K562 (cell line): ENCODE measurements at places on chromosomes 2 and 18. TPM values are rescaled to one million over a fixed set of nuclear protein-coding genes. Genes with fewer than 3 reads are reported as not detected.

- H3K27me3 ChIP-seq, result peaks cover 2% of the 10 kb centered on the region; the same call in 2 of the 3 replicates
- H3K4me1 ChIP-seq, result no peaks in the 10 kb centered on the region
- no peak for DNase-seq
- H3K4me3 ChIP-seq, result no peak overlapping the region
- no peaks in the 10 kb centered on the region for H3K36me3 ChIP-seq
Observed at GRCh38 chr2:109463236-109463635, 150.5 kb downstream of the SEPTIN10 start.

Gene KCNG3
- total RNA-seq, result not detected in 2 replicates

DNA sequence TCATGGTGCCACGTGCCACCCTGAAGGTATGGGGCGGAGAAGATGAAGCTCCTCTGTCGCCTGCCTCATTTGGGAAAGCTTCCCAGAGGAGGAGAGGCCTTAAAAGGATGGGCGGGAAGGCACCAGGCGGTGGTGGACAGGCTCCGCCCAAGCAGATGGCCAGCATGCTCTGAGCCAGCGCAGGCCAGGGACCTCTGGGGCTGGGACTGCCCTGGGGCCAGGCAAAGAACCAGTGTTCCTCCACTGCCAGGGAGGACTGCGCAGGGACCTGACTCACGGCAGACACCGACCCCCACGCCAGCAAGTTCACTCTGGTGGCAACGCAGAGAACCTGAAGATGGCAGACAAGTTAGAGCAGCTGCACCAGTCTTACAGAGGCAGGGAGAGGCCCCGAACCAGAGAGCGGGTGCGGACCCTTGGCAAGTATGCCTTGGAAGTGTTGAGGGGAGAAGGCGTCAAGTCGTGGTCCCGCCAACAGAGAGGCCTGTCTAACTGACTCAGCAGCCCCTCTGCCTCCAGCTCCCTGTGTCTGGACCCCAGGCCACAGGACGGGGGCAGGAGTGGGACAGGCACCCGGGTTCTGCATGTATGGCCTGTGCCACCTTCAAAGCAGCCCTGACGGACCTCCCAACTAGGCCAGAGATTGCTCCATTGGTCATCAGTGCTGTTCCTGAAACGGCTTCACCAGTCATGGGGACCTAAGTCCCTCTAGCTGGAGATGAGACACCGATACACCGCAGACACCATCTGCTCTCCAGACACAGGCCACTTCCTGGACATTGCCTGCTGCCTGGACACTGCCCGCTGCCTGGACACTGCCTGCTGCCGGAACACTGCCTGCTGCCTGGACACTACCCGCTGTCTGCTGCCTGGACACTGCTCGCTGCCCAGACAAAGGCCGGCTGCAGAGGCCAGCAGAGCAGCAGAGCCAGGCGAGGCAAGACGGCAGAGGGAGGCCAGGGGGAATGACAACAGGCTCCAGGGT is 124.7 kb downstream of the HDAC4 start:
- H3K27me3 ChIP-seq, result no peaks in the 10 kb centered on the region; the same call in 2 of the 3 replicates
- DNase-seq, result no peak
- H3K36me3 ChIP-seq, result 0 out of 3 replicates have a peak, but pooled peaks cover 2% of the 10 kb centered on the region
- peak overlapping the region; percentile 97 for H3K27ac ChIP-seq
- 0 out of 2 replicates have a peak overlapping the region, but pooled peaks have one; percentile 3 for H3K4me3 ChIP-seq

Gene SKOR2
- not detected in 2 replicates for total RNA-seq

Gene G6PC2
- total RNA-seq, result 0.13 TPM in 1 of 2 replicates, not detected in the other

Gene TXNDC2
- 2.0 and 3.8 TPM in 2 replicates for total RNA-seq

DNA sequence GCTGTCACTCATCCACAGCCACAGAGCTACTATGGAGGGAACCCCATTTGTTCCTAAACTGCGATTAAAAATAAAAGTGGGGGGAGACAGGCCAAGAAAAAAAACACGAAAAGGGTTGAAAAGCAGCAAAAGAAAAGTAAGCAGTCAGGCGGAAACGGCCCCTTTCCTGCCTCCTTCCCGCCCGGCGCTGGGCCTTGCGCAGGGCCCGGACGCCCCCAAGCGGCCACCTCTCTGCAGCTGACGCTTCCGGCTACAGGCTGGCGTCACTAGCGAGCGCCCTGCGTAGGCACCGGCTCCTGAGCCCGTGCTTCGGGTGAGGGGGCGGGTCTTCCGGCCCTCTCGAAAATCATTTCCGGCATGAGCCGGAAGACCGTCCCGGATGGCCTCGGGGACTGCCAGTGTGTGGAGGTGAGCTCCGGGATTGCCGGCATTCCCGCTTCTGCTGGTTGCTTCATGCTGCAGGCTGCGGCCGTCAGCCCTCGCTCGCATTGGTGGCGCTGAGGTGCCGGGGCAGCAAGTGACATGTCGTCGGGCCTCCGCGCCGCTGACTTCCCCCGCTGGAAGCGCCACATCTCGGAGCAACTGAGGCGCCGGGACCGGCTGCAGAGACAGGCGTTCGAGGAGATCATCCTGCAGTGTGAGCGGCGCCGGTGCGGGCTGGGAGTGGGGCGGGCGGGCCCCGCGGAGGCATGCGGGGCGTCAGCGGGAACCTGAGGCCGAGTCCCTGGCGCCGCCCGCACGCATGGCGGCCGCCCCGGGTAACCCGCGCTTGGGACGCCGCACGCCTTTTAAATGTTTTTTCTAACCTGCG is at the start of gene ATG16L1:
ATG16L1 (plus strand) TSS at position 368 of the 811 bp plus-strand sequence; CDS start at position 523, 155 bp downstream.
- peak; percentile 94 for DNase-seq
- no peaks in the 10 kb centered on the region for H3K4me1 ChIP-seq
- H3K27ac ChIP-seq, result peak within 1 kb of the TSS; percentile 79
- peak within 1 kb of the TSS; percentile 82 for H3K4me3 ChIP-seq
- H3K36me3 ChIP-seq, result peaks cover 31% of the 10 kb centered on the region; the same call in 2 of the 3 replicates
